ENCODE measurements at places on chromosomes 6 and 20.

DNA sequence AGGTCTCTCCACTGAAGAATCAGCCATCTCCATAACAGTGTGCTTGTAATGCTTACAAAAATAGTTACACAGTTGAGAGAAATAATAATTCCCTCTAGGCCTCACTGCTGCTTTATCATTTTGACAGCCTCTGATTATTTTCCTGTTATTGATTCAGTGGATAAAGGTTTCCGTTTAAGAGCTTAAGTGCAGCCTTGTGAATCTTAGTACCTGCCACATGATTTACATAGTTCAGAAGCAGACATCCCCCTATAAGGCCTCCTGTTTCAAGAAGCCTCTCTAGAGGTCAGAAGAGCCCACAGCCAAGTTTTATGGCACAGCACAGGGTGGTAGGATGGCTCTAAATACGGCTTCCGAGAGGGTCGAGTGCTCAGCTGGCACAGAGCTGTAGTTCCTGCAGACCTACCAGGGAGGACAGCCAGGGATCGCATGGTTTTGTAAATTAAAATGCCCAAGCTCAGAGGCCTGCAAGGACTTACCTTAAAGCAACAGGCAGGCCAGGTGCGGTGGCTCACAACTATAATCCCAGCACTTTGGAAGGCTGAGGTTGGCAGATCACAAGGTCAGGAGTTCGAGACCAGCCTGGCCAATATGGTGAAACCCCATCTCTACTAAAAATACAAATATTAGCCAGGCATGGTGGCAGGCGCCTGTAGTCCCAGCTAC, 17.6 kb upstream of the PYGB start:
- DNase-seq: no peak

GRCh38 chr6:27579973-27580372, 107.1 kb upstream of the ZNF184 start:
- no peak for DNase-seq

- DNase-seq: no peak
These were observed 113.5 kb upstream of the BTN3A2 start for GRCh38 chr6:26251354-26252076.

- no peak for DNase-seq
These were observed 622.3 kb upstream of the ARID1B start for GRCh38 chr6:156154896-156155295.

DNA sequence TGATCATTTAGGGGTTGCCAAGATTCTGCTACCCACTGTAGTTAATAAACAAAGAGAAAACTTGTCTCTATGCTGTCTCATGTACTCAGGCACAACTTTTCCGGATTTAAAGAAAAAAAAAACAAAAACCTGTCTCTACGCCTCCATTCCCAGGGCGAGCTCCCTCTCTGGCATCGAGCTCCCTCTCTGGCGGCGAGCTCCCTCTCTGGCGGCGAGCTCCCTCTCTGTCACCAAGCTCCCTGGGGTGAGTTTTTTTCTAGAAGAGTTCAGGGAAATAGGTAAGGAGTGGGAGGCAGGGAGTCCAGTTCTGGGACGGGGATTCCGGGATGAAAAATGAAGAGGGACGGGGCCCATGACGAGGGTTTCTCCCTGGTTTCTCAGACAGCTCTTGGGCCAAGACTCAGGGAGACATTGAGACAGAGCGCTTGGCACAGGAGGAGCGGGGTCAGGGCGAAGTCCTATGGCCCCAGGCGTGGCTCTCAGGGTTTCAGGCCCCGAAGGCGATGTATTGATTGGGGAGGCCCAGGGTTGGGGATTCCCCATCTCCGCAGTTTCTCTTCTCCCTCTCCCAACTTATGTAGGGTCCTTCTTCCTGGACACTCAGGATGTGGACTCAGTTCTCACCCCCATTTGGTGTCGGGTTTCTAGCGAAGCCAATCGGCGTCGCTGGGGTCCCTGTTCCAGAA, 16.5 kb upstream of the HLA-A start:
- DNase-seq: no peak

GRCh38 chr20:46305331-46305972, 2.8 kb downstream of the CDH22 start:
- no peak for DNase-seq

DNA sequence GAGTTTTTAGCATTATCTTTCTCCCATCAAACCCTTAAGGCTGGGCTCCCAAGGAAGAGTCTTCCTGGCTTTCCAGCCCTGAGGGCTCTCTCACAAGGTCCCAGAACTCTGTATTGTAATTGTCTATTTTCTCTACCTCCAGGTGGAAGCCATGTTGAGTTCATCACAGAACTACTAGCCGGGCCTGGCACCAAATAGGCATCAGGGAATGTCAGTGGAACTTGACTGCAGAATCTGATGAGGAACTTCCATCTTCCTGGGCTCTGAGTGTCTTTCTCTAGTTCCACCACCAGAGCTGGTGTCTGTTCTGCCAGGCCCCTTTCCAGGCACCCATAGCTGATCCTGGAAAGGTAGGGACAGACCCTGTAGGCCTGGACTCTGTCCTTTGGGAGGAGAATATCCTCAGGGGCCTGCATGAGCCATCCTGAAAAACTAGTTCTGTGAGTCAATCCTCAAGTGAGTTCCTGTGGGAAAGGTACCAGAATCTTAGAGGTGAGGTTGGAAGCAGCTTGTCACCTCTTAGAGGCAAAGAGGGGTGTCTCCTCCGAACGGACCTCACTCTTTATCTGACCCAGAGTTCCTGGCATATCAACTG, 11.1 kb upstream of the TOP1 start:
- no peak for DNase-seq

DNA sequence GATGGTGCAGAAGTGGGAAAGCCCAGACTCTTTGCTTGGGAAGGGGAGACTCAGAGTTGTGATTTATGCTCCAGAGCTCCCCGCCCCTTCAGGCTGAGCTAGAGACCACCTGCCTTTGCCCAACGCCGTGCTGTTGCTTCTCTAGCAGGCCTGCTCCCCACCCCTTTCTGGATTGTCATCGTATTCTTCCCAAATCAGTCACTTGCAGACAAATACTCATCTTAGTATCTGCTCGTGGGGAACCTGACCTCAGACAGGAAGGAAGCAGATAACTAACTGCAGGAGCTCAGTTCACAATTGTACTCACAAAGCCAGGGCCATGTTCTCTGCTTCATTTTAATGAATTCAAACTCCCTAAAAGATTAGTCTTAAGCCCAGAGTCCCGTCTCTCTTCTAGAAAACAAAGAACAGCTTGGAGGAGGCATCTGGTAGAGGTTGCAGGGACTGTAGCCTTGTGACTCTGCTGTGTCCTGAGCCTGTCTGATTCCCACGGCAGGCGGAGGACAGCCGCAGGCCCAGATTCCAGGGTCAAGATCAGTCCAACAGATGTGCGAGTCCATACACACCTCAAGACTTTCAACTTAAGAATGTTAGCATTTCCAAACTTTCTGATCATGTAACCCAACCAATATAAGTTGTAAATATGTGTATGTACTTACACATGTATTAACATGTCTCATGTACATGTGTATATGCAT, 57.2 kb upstream of the GGTLC1 start:
- DNase-seq: peak; percentile 44
